ENCODE measurements at places on chromosomes 3 and 15. TPM values are rescaled to one million over a fixed set of nuclear protein-coding genes. Genes with fewer than 3 reads are reported as not detected.
A peak's percentile ranks its signal among the peaks of the same experiment; 100 is the strongest.

DNA sequence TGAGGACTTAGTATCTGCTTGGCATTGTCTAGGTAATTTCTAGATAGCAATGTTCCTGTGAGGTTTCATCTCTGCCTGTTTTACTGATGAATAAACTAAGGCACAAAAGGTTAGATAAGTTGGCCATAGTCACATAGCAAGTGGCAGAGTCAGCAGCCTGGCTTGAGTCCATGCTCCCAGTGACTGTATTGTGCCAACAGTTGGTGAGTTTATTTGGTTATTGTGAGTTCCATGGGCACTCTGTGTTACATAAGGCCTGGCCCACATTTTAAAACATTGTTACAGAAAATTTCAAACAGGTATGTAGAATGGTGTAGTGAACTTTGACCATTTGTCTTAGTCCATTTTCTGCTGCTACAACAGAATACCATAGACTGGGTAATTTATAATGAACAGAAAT lies 15.2 kb downstream of the MCM2 start:
- H3K4me3 ChIP-seq = no peak overlapping the region
- no peak overlapping the region for H3K27ac ChIP-seq
- peaks cover 11% of the 10 kb centered on the region for H3K4me1 ChIP-seq
- no peaks in the 10 kb centered on the region for H3K27me3 ChIP-seq

- no peak overlapping the region for H3K27ac ChIP-seq
- H3K4me3 ChIP-seq = no peak overlapping the region
Observed at GRCh38 chr3:74559261-74559660, 55.2 kb downstream of the CNTN3 start.

DNA sequence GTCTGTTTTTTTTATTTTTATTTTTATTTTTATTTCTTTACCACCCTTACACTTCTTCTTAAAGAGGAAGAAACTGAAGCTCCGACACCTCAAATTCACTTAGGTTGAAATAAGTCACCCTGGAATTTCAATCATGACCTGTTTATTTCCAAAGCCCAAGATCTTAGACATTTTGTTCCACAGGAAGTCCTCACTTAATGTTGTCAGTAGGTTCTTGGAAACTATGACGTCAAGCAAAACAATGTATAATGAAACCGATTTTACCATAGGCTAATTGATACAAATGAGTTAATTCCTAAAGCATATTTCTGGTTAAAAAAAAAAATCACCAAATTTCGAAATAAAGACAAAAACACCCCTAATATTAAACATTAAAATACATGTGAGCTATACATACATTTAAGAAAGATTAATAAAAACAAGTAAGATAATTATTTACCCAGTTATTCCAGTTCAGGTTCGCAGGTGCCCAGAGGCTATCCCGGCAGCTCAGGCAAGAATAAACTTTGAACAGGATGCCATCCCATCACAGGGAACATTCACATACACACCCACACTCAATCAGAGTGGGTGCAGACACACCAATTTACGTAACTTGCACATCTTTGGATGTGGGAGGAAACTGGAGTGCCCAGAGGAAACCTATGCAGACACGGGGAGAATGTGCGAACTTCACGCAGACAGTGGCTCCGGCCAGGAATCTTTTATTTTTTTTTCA lies 391.0 kb downstream of the RAP2B start:
- DNase-seq = no peak
- no peak overlapping the region for H3K4me3 ChIP-seq
- H3K27ac ChIP-seq = no peak overlapping the region

- H3K36me3 ChIP-seq = no peaks in the 10 kb centered on the region
- H3K4me1 ChIP-seq = no peaks in the 10 kb centered on the region
- H3K27ac ChIP-seq = peak overlapping the region; percentile 5
- H3K4me3 ChIP-seq = no peak overlapping the region
- H3K27me3 ChIP-seq = no peaks in the 10 kb centered on the region
Observed at GRCh38 chr3:122067214-122067550, 12.0 kb downstream of the CD86 start.

GRCh38 chr3:157122832-157123427 lies 37.0 kb downstream of the CCNL1 start:
- no peaks in the 10 kb centered on the region for H3K27me3 ChIP-seq
- H3K36me3 ChIP-seq = no peaks in the 10 kb centered on the region
- no peak overlapping the region for H3K4me3 ChIP-seq
- DNase-seq = no peak
- H3K27ac ChIP-seq = no peak overlapping the region

GRCh38 chr3:71226565-71227269 lies 356.8 kb downstream of the FOXP1 start:
- no peak for DNase-seq
- H3K27me3 ChIP-seq = no peaks in the 10 kb centered on the region
- H3K4me1 ChIP-seq = peaks cover 18% of the 10 kb centered on the region
- peak overlapping the region; percentile 70 for H3K4me3 ChIP-seq

- no peaks in the 10 kb centered on the region for H3K36me3 ChIP-seq
- no peak overlapping the region for H3K27ac ChIP-seq
Observed at GRCh38 chr3:102511639-102512038, 76.8 kb downstream of the ZPLD1 start.

- H3K4me3 ChIP-seq = no peak overlapping the region
- no peaks in the 10 kb centered on the region for H3K36me3 ChIP-seq
- no peaks in the 10 kb centered on the region for H3K27me3 ChIP-seq
- no peak overlapping the region for H3K27ac ChIP-seq
- no peaks in the 10 kb centered on the region for H3K4me1 ChIP-seq
Observed at GRCh38 chr3:183357564-183358079, 70.8 kb downstream of the MCF2L2 start.

GRCh38 chr15:60469893-60470641 lies 8.9 kb downstream of the ICE2 start:
- peaks cover 13% of the 10 kb centered on the region for H3K36me3 ChIP-seq
- H3K27ac ChIP-seq = no peak overlapping the region
- no peak overlapping the region for H3K4me3 ChIP-seq
- no peaks in the 10 kb centered on the region for H3K27me3 ChIP-seq

Gene GRK7
- not detected for total RNA-seq

Gene PP2D1
- total RNA-seq = not detected

Data from thoracic aorta (tissue), 2 donors.